ENCODE measurements at places on chromosomes 7 and 10.

GRCh38 chr10:29608476-29609301 lies 26.1 kb downstream of the SVIL start:
- no peak for DNase-seq

DNA sequence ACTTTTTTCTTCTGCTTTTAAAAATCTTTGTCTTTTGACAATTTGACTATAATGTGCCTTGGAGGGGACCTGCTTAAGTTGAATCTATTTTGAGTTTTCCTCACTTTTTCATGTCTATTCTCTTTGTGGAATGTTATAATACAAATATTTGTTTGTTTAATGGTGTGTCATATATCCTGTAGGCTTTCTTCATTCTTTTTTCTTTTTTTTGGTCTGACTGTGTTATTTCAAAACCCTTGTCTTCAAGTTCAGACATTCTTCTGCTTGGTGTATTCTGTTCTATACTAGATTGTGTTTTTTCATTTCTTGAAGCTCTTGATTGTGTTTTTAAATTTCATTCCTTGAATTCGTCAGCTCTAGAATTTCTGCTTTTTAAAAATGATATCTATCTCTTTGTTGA lies 228.2 kb downstream of the STK31 start:
- no peak for DNase-seq

DNA sequence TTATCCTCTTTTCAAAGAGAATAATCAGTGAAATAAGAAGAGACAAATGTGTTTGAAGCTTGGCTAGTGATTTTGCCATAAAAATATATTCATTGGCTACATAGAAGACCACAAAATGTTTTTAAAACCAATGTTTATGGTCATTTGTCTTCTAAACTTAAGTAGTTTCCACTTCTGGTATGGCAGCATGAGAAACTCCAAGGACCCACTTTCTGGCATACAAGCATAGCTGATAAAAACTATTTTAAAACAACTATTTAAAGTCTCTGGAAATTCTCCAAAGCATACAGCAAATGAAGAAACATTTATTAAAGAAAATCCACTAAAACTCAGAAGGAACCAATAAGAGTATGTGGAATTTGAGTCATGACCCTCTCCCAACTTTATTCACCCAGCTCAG lies 89.2 kb upstream of the TOMM7 start:
- no peak for DNase-seq

DNA sequence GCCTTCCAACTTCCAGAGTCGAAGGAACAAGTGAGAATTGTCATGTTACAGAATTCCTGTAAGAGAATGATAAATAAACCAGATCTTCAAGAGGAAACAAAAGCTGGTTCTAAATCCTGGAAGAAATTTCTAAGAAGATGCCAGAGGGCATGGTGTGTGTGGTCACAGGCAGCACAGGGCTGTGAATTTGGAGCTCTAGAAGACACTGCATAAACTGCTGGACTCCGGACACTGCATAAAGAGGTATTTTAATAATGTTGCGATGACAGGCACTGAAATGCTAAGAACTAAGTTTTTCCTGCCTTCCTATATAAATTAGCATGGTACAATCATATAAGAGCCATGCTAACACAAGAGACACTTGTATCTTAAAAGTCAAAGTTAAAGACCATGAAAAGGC lies 86.0 kb downstream of the LARP4B start:
- no peak for DNase-seq

GRCh38 chr7:51229106-51229537 lies 87.5 kb downstream of the COBL start:
- no peak for DNase-seq

GRCh38 chr7:107913851-107914250 lies 22.9 kb downstream of the DLD start:
- DNase-seq = no peak

DNA sequence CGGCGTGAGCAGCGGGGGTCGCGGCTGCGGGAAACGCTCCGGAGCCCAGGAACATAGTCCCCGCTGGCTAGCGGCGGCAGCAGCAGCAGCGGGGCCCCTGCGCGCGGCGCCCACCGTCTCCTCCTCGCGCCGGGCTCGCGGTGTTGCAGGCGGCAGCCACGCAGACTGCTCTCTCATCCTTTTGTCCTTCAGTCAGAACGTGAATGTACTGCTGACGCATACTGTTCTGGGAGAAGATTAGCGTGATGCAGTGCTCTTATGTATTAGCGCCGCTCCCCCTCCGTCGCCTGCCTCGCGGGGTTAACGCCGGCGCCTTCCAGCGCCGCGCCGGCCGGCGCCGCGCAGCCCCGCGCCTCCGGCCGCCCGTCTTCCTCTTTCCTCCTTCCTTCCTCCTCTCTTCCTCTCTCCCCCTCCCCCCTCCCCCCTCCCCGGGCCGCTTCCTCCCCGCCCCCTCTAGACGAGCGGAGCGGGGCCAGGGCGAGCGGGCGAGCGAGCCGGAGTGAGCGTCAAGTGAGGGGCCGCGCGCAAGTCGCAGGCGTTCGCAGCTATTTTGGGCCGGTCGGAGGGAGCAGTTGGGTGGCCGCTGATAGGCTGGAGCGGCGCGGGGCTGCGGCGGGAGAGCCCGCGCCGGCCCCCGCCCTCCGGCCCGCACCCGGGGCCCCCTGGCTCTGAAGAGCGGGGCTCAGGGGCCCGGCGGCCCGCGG lies 816 bp upstream of the LRRC4 start:
- DNase-seq = peak; percentile 87

- no peak for DNase-seq
Measured at GRCh38 chr7:4236389-4236788, 445.7 kb upstream of the FOXK1 start.

DNA sequence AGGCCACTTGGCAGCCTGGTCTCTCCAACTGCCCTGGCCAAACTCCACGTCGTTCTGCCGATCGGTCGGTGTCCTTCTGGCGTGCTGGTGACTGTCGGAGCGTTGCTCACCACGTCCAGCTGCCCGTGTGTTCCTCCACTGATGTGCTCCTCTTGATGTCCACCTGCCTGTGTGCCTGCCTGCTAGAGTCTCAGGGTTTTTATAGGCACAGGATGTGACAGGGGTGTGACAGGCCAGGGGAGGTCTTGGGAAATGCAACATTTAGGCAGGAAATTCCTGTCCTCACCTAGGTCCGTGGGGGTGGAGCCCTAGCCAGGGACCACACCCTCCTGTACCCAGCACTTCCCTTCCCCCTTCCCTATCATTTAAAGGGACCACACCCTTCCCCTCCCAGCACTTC lies 25.2 kb upstream of the CFAP46 start:
- no peak for DNase-seq

GRCh38 chr10:43145311-43145710 lies 7.1 kb downstream of the CSGALNACT2 start:
- DNase-seq = no peak

DNA sequence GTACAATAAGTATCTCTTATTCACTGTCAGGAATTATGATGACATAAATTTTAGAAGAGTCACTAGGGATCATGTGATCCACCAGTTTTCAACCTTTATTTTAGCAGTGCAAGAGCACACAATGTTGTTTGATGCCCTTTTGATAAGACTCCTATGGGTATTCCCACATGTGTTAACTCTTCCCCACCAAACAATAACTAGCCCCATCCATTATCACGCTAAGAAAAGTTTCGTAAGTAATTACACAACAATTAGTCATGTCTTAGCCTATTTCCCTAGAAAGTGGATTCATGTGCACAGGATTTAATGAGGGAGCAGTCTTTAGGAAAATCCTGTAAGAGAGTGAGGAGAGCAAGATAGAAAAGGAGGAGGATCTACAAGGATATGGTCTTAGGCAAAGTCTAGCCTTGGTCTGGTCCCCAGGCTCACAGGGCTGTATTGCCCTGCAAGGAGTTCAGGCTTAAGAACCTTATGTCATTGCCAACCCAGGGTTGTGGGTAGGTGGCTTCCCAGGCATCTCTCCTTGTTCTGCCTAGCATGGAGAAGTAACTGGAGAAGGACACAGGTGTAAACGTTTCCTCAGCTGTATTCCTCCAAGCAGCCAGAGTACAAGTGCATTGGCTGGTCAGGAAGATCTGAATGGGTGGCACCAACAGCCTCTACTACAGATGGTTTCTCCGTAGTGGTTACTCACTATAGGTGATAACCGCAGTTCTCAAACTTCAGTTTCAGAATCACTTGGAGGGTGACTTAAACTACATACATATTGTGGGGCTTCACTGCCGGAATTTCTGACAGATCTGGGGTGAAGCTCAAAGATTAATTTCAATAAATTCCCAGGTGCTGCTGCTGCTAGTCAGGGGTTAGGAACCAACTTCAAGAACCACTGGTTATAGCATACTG lies 574.5 kb downstream of the SUGCT start:
- DNase-seq = no peak

DNA sequence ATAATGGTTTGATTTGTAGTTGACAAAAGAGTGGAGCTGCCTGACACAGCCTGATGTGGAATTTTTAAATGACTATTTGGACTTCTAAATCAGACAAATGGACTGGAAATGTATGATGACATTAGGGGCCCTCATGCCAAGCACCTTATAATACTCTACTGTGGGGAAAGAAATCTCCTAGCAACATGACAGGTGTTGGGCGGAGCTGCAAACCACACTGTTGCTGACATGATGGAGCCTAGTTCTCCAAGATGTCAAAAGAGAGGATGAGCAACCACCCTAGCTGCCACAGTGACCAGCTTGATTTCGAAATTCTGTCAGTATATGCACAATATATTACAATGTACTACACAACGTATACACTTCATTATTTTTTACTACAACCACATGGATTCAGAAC lies 65.8 kb downstream of the RHOBTB1 start:
- DNase-seq = no peak

DNA sequence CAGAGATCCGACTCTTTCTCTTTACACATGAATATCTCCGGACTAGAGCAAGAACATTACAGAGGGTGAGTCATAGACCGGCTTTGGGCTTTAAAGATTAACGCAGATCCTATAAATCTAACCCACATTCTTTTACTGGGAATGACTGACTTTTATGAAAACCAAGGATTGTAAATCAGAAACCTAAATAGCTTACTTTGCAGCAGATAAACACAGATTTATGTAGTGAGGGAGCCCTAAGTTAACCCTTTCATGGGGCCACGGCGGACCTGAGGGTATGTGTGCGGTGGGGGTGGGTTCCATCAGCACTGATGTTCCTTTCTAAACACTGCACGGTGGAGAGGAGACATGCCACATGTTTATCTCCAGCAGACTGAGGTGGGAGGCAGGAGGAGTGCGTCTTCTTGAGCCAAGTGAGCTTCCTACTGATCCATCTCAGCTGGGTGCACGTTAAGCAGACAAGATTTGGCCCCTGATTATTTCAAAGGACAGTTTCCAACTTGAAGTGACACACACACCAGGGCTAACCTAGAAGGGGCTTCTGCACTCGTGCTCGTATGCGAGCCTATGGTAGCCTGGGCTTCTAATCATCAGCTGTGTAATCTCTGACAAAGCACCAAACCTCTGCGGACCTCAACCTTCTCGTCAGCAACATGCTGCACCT lies 127.6 kb downstream of the WDR11 start:
- peak; percentile 14 for DNase-seq

GRCh38 chr10:79071396-79071923 lies 2.7 kb downstream of the ZMIZ1 start:
- DNase-seq = no peak

DNA sequence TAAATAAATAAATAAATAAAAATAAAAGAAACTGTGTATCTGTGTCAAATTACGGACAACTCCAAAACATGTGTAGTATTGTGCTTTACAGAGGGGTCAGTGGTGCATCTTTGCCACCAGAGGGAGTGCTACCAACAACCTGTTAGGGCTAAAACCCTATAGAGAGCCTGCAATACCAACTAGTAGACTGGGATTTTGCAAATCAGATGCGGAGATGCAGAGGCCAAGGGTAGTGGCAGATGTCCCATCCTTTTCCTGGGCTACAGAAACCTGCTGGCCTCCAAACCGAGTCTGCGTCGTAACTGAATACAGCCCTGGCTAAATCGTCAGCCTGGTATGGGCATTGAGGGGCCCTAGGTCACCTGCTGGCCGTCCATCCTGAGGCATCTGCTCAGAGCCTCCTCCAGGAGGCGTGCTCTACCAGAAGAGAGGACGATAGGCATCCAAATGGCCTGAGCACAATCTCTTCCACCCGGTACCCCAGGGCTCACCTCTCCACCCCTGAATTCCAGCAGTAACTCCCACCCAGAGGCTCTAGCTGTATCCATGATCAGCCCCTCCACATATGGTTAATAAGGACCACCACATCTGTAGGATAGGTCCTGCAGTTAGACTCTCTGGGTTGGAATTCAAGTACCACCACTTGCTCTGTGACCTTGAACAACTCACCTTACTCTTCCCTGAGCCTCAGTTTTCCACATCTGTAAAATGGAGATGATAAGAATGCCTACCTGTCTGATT lies 6.2 kb upstream of the RRP12 start:
- DNase-seq = peak; percentile 78

- no peak for DNase-seq
Measured at GRCh38 chr7:70455925-70456324, 676.0 kb upstream of the GALNT17 start.

DNA sequence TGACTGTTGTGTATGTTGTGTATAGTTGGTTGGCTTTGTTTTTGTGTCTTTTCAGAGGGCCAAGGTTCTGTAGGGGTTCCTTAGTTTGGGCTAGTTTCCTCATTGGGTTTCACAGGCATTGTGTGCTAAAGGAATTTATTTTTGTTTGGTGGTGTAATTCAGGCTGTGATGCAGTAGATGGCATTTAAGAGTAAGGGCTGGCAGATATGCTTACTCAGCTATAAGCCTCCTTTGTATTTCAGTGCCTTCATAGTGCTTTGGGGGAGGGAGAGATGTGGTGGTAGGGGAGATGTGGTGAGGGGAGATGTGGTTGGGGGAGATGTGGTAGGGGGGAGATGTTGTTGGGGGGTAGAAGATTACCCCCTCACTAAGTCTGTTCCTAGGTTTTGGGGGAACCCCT lies 91.7 kb downstream of the SLC25A40 start:
- DNase-seq = no peak

- peak; percentile 25 for DNase-seq
Measured at GRCh38 chr10:69359148-69359547, 57.6 kb downstream of the TACR2 start.

DNA sequence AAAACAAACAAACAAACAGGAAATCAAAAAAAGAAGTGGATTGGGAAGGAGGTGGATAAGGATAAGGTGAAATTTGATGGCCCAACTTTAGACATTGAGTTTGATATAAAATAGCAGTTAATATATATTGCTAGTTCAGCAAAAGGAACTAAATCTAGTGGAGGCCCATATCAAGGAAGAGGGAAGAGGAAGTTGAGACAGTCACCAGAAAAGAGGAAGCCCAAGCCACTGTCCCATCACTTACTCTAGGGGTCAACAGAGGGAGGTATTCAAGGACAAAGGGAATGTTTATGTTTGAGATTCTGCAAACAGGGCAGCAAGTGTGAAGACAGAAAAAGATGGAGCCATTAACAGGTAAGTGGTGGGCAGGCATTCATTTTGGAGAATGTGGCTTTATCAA lies 3.7 kb downstream of the LAMTOR4 start:
- no peak for DNase-seq
